Dermis microvascular lymphatic vessel endothelial cell (primary cell): ENCODE measurements at places on chromosomes 2 and 18.

GRCh38 chr2:53672881-53673522, 94.6 kb upstream of the CHAC2 start:
- no peak for DNase-seq

- DNase-seq: no peak
Observed at GRCh38 chr2:46469700-46470099, 9.7 kb upstream of the TMEM247 start.

DNA sequence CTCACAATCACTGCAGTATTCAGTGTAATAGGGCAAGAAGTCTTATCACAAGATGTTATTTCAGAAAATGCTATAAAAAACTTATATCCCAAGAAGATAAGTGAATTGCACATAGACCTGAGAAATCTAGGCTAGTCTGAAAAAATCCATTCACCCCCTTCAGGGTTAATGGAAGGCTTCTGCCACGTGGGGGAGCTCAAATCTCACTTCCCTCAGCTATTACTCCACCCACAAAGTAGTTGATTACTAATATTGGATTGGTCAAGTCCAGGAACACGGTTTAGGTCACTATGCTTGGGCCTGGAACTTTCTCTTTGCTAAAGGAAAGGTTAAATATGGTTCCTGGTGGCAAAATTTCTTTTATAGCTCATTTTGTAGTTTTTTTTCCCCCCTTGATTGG, 51.2 kb upstream of the ADAM23 start:
- DNase-seq: peak; percentile 26

GRCh38 chr18:74946646-74947375, 262.1 kb downstream of the PTGR3 start:
- DNase-seq: no peak

GRCh38 chr2:72940361-72940760, 23.0 kb downstream of the EMX1 start:
- no peak for DNase-seq

DNA sequence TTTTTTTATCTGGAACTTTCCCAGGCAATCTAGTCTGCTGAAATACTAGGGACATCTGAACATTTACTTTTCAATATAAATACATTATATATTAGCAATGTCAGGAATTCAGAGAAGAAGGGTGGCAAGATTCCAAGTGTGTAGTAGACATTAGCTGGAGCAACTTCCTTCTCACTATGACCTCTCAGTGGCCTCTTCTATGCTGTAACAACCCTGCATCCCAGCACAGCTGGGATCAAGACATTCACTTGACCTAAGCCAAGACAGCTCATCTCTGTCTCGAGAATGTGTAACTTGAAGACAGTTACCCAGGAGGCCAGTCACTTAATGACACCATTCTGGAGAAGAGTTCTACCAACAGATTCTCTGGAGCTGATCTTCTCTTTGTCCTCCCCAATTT, 61.7 kb upstream of the RALBP1 start:
- no peak for DNase-seq

DNA sequence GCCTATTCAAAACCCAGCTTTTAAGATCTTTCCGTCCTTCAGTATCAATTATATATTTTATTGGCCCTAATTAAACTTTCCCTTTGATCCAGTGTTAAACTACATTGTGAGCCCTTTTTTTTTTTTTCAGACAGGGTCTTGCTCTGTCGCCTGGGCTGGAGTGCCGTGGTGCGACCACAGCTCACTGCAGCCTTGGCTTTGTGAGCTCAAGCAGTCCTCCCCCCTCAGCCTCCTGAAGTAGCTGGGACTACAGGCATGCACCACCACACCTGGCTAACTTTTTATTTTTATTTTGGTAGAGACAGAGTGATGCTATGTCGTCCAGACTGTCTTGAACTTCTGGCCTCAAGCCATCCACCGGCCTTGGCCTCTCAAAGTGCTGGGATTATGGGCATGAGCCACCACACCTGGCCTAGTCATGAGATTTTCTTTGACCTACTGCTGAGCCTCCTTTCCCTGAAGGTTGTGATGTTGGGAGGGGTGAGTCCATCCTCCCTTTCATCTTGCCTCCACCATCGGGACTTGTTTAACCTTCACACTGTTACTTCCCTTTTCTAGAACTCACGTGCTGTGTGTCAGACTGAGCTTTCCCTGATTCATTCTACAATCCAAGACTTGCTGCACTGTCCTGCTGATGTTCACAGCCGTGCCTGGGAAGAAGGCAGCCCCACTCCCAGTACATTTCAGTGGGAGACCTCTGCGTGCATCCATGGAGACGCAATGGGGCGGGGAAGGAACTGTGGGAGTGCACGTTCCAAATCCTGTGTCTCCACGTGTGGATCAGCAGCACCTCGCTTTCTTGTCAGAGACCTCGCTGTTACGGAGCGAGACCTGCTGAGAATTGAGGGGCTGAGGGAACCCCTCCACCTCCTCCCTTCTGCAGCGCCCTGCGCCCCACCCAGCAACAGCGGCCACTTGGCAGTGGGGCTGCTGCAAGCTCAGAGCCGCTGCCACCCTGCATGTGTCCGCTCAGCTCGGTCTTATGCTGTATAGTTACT, 10.8 kb downstream of the OXER1 start:
- DNase-seq: no peak

DNA sequence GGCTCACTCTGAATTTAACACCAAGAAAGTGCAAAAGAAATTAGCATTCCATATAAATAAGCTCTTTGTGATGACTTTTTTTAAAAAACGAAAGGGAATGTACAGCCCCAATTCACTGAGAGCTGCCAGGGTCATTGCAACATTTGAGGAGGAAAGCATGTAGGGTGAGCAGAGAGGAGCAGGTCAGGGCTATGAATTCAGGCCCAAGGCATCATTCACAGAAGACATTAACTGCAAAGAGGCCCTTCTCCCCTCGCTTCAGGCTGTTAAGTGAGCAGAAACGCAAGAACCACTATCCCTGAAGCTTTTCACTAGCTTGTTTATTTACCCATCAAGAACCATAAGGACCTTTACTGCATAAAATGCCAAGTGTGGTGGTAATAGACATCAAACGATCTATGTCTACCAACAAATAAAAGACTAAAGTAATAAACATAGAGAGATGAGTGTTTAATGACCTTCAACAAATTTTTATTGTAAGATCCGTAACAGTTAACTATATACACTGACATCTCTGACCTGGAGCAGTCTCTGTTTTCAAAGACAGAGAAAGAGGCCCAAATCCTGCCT, 333.1 kb upstream of the HNRNPA3 start:
- DNase-seq: no peak

DNA sequence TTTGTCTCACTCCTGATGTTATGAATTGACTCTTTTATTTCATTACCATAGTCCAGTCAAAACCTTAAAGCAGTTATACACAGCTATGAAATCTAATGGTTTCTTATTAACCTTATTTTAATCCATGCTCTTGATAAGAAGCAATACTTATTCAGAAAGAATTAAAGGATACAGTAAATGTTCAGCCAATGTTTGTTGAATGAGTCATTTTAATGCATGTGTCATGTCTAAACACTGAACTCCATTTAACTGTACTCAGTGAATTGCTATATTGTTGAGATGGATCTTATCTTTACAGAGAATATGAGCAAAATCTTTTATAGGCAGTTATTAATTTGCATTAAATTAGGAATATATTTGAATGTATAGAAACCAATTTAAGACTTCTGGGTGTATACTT, 135.1 kb upstream of the TFPI start:
- peak; percentile 27 for DNase-seq

- DNase-seq: no peak
Observed at GRCh38 chr18:32110005-32110404, 18.3 kb downstream of the RNF138 start.

DNA sequence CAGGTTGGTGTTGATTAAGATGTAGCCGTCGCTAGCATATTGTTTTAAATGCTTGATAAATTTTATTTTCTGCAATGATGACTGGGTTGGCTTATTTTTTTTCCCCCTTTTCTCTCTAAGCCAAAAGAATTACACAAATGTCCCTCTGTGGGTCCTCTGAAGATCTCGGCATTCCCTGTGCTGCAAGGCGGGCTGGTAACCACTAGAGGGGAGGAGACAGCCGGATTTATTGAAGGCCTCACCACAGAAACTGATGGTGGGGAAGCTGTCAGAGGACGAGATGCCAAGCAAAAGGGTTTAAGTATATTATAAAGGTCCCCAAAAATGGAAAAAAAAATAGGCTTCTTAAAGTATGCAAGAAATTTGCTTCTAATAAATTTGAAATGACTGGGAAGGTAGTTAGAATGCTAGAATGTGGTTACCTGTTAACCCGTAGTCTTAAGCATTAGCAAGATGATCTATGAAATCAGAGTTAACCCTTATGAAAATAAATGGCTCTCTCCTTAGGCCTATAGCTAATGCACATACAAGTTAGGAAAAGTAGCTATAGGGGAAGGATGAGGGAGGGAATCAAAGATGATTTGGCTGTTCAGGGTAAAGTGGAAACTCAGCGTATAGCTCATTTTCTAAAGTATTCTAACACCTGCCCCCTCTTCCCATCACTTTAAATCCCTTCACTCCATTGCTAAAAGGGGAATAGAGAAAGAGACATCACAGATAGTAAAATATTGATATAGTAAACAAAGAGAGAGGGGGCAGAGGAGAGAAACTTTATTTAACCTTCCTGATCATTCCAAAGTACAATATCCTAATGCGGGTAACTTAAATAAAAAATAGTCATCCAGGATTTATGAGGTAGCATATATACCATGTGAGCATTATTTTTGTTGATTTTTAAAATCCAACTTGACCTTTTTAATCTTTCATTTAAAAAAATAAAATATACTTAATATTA, 894.5 kb upstream of the POU3F3 start:
- no peak for DNase-seq

DNA sequence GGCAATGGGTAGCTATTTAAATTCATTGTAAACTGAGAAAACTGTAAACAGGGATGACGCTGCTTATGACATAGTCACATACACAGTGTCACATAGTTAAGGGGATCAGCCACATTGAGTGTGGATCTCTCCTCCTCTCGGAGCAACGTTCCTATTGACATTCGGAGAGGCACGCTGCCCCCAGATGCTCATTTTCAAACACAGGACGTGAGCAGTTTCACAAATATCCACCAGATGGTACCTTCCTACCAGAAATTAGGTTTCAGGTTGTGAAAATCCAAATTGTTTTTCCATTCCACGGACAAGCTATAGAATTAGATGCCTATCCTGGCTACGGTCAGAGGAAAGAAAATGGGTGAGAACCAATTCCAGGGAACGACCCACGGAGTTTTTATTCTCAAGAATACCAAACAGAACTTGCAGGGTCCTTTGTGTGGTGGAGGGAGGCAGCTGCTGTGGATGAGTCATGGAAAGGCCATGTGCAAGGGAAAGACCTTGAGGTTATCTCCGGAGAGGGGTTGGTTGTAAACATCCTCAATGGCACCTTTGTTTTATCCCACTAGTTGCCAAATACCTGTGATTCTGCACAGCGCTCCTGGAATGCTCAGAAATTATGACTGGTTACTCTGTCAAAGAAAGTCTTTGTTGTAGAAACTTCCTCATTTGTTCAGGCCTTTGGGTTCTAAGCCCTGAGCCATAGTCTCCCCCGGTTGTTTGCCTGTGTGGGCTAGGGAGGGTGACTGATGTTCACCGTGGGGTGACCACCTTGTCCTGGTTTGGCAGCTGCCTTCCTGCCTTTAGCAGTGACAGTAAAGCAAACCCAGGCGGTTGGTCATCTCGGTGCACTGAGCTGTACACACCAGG, 88.0 kb downstream of the ACTR3 start:
- no peak for DNase-seq

GRCh38 chr2:159683817-159684216, 28.5 kb upstream of the MARCHF7 start:
- DNase-seq: no peak

DNA sequence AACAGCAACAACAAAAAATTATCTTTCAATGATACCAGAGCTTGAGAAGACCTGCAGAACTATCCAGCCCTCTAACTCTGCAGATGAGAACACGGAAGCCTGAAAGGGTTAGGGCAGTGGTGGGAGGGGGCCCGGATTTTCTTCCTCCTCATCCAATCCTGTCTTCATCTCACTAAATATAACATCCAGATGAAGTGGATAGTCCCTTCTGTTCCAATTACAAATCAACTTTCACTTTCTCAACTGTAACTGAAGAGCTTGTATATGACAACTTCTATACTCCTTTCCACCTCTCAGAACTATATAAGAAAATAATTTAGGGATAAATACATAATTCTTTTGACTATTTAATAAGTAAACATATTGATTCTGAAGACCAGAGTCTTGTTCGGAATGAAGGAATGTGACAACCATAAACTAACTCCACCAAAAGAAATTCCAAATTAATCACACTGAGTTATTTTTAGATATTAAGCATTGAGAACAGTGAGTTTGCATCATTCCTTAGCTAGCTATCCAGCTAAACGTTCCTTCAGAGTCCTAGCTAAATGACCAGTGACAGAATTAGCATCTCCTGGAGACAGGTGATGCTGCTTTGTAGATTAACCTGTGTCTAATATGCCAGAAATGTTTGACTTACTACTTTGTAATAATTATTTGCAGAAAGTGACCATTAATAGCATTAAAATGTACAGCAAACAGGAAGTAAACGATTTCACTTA, 32.7 kb downstream of the SFT2D3 start:
- DNase-seq: no peak

GRCh38 chr2:157936406-157936805, 60.3 kb upstream of the ACVR1 start:
- DNase-seq: no peak

DNA sequence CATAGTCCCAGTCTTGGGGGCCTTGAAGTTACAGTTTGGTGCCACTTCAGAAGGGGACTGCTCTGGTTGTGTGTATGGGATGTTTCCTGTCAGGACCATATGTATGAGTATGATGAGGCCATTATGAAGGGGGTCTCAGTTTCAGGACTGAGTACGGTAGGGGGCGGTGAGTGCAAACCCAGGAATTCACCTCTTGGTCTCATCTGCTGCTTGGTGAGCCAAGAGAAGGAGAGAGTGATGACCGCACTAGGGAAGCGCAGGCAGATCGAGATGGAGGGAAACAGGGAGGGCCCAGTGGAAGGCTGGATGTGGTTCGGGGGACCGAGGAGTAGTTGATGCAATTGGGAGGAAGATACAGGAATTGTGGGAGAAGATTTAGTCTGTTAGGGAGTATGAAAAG, 28.5 kb downstream of the DCDC2C start:
- DNase-seq: no peak

DNA sequence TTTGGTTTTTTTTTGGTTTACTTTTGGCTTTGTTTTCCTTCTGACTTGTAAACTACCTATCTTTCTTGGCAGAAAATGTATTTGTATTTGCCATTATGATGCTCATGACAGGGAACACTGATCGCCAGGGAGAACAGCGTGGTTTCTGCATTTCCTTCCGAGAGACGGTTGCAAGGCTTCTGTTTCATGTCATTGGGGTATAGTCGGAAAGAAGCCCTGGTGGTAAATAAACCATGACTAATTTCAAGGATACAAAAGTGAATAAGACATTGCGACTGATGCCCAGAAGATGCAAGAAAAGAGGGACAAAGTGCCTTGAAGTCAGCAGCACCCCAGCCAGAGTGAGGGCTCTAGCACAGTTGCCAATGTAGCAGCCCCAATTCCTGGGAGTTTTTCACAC, 4.2 kb upstream of the CAPN14 start:
- no peak for DNase-seq

- no peak for DNase-seq
Observed at GRCh38 chr2:119782308-119783027, 22.7 kb downstream of the PTPN4 start.
